NCI-H2029 treated with DMSO at 0.1 percent for 48 hours (cell line): ENCODE measurements at places on chromosomes 7 and 10.
A peak's percentile ranks its signal among the peaks of the same experiment; 100 is the strongest.

DNA sequence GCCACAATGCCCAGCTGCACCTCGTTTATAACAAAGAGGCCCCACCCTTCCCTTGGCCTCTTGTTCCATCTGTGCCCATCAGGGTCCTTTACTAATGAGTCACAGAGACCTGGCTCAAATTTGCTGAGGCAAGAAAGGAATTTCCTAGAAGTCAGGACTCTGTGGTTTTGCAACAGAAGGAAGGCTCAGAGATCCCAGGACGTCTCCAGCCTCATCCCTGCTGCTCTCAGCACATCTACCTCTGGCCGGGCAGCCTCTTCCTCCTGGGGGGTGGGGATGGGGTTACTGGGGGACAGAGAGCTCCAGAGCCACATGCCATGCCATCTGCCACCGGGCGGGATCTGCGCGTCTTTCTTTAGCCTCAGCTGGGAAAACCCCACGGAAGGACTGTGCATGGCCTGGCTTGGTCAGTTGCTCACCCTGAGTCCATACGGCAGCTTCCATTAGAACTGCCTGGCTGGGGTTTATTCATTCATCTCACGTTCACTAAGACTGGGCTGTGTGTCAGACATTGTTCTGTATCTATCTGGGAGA, 41.9 kb upstream of the PSMG3 start:
- DNase-seq, result no peak

GRCh38 chr7:26958834-26959233, 94.4 kb upstream of the SKAP2 start:
- DNase-seq, result no peak

DNA sequence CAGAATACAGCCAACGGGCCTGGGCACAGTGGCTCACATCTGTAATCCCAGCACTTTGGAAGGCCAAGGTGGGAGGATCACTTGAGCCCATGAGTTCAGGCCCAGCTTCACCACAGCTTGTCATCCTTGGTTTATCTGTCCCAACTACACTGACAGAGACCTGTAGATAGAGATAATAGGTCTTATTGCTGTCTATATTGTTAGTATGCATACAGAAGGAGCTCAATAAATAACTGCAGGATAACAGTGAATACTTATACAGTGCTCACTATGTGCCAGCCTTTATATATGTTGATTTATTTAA, 1.3 kb downstream of the CNPY4 start:
- no peak for DNase-seq

- DNase-seq, result no peak
Observed at GRCh38 chr10:44172883-44173607, 211.9 kb downstream of the CXCL12 start.

DNA sequence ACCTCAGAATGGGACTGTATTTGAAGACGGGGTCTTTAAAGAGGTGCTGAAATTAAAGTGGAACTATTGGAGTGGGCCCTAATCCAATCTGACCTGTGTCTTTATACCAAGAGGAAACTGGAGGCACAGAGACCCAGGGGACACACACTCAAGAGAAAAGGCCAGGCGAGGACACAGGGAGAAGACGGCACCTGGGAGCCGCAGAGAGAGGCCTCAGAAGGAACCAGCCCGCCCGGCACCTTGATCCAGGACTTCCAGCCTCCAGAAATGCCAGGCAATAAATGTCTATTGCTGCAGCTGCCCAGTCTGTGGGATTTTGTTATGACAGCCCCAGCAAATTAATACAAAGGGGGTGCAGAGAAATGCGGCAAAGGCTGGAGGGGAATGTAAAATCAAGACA, 10.5 kb downstream of the CARD11 start:
- no peak for DNase-seq

GRCh38 chr10:127836176-127836575, 56.6 kb downstream of the CLRN3 start:
- no peak for DNase-seq

DNA sequence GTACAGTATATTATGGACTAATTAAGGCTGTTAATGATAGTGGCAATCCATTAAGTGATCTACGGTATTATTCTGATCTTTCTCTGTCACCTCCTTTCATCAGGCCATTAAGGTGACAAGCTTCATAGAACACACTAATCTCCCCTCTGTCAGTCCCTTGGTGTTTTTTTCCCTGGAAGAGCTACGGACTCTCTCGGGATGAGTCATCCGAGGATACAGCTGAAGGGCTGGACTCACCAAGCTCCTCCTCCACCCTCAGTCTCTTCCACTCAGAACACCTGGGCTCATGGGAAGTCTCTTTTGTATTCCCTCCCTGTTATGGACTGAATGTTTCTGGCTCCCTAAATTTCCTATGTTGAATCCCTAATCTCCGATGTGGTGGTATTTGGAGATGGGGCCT, 69.8 kb upstream of the PLXNA4 start:
- no peak for DNase-seq

DNA sequence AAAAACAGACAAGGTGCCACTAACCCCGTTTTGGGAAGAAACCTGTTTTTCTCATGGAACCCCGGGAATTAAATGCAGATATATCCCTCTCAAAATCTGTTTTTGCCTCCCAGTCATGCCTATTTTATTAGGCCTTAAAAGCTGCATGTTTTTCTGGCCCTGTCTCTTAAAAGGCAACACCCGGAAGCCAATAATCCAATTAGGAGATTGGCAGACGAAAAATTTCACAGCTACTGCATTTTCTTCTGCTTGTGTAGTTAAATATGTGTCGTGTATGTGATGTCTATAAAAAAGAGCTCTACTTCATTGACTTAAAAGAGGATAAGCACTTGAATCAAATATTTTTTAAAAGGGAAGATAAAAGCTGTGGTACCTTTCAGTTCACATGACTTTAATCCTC, 31.9 kb upstream of the OPTN start:
- DNase-seq, result no peak

- DNase-seq, result peak; percentile 25
Observed at GRCh38 chr7:112103246-112103645, 103.0 kb downstream of the DOCK4 start.

DNA sequence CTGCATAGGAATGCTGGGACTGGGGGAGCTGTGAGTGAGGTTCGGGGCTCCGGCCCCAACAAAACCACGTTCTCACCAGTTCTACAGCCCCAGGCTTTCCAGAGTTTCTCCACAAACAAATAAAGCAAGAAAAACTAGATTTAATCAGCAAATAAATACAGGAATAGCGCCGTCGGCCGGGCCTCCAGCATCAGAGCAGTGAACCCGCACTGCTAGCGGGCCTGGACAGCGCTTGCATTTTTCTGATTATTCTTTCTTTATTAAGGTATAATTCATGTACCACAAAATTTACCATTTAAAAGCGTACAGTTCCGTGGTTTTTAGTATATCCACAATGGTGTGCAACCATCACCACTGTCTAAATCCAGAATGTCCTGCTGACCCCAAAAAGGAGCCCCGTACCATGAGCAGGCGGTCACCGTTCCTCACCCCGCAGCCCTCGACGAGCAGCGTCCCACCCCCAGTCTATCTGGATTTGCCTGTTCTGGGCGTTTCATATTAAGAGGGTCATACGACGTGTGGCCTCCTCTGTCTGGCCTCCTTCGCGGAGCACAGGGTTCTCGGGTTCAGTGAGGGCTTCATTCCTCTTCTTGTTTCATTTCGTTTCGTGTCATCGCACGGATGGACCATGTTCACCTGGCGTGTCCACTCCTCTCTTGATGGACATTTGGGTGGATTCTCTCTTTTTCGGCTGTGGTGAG, 35.5 kb upstream of the FOXL3 start:
- DNase-seq, result no peak

DNA sequence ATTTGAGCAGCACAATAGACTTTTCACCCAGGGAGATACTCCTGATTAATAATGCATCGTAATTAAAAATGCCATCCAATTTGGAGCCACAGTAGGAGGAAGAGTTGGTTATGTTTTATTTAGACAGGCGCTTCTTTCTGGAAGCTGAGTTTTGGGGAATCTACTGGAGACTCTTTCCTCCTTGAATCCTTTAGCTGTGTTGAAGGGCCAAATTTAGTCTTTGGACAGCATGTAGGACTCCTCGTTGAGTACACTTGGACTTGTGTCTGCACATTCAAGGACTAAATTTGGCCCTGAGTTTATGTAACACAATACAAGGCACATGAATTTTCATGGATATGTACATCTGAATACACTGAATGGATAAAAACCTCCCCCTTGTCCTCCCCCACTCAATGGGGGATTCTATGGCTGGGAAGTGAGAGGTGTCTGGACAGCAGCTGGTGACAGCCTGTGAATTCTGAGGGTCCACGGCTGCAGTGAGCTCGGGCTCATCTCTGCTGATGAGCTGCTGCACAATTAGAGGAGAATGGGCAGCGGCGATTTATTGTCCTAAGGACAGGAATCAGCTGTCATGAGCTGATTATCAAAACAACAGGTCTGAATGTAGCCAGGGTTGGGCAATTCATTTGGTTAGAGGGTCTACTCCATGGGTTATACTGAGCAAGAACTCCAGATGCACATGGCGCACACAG, 95.2 kb downstream of the PRTFDC1 start:
- no peak for DNase-seq

DNA sequence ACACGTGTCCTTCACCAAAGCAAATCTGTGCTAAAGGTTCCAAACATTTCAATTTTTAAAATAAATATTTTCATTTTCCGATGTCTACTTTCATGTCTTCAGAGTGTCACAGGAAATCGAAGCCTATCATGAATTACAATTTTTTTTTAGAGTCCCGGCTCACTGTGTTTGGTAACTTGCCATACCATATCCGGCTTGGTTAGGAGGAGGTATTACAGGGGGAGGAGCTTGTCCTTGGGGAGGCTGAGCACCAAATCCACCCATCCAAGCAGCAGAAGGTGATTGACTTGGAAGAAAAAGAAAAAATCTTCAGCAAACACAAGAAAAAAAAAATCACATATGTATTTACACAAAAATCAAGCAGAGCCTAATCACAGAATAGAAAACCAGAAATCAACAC, 21.3 kb downstream of the TIAL1 start:
- DNase-seq, result no peak

DNA sequence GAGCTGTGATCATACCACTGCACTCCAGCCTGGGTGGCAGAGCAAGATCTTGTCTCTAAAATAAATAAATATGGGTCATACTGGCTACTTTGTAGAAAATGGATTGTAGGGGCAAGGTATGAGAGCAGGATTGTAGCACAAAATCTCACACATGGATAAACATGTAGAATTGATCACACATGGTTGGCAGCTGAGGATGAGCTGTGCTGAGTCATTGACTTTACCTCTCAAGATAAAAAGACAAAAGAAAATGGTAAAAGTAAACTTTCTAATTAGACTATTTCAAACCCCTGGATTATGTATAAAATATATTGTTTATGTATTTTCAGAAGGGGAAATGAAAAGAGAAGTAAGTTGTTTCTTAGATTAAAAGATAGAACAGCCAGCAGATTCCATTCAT, 69.3 kb downstream of the APBB1IP start:
- DNase-seq, result no peak

- DNase-seq, result no peak
Observed at GRCh38 chr10:98328163-98328562, 60.2 kb upstream of the LOXL4 start.
